ENCODE measurements at places on chromosomes 11 and 22.
A peak's percentile ranks its signal among the peaks of the same experiment; 100 is the strongest.

DNA sequence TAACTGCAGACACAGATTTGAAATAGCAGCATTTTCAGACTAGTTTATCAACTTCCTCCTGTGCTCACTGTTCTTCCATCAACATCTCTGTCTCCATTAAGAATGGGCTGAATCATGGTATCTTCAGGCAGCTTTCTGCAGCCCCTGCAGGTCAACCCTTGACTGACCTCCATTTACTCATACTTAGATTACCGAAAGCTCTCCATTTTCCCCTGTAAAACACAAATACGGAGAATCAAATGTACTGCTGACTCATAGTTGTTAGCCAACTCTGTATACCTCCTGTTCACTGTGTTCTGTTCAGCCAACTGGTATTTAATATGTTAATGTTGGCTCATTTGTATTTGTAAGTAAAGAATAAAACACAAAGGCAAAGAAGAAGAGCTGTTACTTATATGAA, 364.0 kb downstream of the CASP12 start:
- no peak for DNase-seq

DNA sequence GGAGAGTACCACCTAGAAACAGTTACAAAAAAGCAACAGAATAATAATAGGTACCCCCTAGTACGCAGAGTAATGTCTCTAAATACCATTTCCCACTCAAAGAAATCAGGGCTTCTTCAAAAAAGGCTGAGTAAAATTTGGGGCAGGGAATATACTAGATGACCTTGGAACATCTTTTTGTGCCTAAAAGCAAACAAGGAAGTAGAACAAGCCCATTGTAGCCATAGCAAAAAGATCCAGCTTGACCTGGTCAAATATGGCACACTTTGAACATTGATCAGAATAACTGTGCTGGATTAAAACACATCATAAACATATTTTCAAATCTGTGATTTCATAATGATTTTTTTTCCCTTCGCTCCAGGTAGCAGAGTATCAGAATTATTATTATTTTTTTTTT, 91.5 kb downstream of the YAP1 start:
- DNase-seq = no peak

- DNase-seq = no peak
These were observed 43.4 kb downstream of the EIF4ENIF1 start for GRCh38 chr22:31446208-31446607.

DNA sequence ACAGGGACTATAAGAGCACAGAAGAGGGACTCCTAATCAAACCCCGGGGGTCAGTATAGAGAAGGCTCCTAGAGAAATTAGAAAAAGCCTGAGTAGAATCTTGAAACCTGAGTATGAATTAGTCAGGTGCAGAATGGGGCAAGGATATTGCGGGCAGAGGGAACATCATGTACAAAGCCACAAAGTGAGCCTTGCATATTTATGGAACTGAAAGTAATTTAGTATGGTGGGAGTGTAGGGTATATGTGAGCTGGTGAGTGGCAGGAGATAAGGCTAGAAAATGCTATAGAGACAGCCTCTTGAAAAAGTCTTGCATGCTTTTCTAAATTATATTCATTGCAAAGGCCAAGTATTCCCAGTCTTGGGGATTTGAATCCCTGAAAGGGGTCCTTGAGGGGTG, 93.7 kb downstream of the STIM1 start:
- peak; percentile 68 for DNase-seq

DNA sequence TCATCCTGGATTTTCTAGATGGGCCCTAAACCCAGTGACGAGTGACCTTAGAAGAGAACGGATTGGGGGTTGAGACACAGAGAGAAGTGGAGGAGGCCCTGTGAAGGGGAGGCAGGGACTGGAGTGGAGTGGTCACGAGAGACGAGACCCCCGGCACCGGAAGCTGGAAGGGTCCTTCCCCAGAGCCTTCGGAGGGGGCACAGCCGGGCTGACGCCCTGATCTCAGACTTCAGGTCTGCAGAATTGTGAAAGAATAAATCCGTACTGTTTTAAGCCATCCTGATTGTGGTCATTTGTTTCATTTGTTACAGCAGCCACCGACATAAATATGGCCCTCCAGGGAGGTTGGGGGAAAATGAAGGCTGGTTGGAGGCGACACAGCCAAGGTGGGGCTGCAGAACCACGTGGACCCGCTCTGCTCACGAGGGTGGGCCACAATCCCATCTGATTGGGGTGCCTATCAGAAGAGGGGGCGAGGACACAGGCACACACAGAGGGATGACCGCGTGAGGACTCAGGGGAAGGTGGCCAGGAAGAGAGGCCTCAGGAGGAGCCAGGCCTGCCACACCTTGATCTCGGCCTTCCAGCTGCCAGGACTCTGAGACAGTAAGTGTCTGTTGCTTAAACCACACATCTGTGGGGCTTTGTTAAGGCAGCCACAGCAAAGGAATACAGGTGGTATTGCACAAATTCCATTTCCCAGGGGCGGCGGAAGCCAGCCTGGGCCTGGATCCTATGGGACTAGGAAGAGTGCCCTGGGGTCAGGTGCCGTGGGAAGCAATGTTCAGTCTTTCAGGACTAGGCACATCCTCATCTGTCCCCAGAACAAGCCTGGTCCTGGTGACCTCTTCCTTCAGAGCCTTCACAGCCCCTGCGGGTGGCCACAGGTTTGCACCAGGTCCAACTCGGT, 73.3 kb upstream of the SHANK2 start:
- no peak for DNase-seq

- DNase-seq = no peak
These were observed 52.7 kb downstream of the LINC01488 start for GRCh38 chr11:69534166-69534530.

- no peak for DNase-seq
These were observed 82.4 kb upstream of the RTL6 start for GRCh38 chr22:44580176-44581095.

- DNase-seq = peak; percentile 43
These were observed 5.3 kb upstream of the OR52M1 start for GRCh38 chr11:4539603-4540219.

DNA sequence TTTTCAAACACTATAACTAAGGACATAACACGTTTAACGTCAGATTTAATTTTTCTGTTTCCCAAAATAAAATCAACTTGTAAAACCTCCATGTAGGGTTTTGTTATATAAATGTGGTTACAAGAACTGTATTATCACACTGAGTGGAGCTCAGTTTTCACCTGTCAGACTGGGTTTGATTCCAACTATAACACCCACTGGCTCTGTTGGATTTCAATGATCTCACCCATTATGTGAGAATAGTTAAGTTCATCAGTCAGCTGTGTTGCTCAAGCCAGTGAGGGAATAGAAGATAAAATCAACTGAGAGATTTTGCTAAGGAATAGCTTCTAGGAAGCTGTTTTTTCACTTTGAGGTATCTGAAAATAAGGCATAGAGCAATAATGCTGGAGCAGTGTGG, 5.1 kb upstream of the OR52R1 start:
- DNase-seq = no peak

GRCh38 chr22:47245786-47246185, 483.3 kb downstream of the TBC1D22A start:
- no peak for DNase-seq

DNA sequence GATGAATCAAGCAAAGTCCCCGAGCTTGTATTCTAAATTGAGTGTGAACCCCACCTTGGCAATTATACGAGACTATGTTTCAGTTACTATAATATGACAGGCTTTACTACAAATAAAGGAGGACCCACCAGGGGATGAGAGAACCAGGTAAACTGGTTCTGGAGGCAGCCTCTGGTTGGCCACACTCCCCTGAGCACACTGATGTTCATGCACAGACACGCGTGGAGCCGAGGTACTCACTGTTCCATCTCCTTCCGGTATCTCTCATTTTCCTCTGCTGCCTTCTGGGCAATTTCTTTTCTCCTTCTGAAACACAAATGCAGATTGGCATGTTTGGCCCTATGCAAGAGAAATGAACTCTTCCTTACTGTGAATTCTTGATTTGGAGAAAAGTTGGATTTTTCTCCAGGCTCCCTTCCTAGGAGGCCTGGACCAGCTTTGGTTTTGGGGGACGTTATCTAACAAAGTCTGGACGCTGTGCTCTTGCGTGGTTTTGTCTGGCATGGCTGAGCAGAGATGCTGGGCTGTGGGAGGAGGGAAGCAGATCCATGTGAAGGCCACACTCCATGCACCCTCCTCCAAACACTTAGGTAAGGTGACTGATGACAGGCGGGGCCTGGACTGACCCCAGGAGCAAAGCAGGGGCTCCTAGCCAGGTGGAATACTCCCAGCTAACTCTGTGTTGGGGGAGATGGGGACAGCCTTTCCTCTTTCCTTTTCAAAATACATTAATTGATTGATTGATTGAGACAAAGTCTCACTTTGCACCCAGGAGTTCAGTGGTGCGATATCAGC, 22.9 kb downstream of the USH1C start:
- no peak for DNase-seq

DNA sequence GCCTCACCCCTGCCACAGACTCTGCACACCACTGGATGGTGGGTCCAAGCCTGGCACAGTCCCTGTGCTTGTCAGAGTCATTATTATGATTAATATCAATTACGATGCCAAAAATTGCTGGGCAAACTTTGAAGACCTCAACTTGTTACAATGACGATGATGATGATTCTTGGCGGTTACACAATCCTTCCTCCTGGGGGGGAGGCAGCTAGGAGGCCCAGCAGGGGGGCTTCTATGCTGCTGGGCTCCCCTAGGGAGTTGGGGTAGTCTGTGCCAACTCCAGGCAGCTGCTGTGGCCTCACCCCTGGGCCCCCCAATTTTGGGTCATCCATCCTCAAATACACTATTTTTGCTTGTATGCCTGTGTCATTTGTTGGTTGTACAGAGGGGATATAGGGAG, 12.0 kb downstream of the SLC35E4 start:
- DNase-seq = no peak

DNA sequence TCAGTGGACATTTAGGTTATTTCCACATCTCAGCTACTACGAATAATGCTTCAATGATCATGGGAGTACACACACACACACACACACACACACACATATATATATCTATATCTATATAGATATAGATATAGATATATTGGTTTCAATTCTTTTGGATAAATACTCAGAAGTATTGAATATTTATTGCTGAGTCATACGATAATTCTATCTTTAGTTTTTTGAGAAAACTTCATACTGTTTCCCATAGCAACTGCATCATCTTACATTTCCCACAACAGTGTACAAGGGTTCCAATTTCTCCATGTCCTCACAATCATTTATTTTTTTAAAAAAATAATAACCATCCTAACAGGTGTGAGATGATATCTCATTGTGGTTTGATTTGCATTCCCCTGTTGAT, 7.1 kb downstream of the OR9Q2 start:
- no peak for DNase-seq

- DNase-seq = no peak
These were observed 56.9 kb downstream of the PANX1 start for GRCh38 chr11:94185416-94186084.

GRCh38 chr11:97123237-97123636, 733.4 kb downstream of the JRKL start:
- DNase-seq = no peak

- DNase-seq = no peak
These were observed 8.2 kb upstream of the MICAL3 start for GRCh38 chr22:18032455-18033101.

GRCh38 chr11:112844517-112844916, 116.7 kb upstream of the NCAM1 start:
- no peak for DNase-seq

DNA sequence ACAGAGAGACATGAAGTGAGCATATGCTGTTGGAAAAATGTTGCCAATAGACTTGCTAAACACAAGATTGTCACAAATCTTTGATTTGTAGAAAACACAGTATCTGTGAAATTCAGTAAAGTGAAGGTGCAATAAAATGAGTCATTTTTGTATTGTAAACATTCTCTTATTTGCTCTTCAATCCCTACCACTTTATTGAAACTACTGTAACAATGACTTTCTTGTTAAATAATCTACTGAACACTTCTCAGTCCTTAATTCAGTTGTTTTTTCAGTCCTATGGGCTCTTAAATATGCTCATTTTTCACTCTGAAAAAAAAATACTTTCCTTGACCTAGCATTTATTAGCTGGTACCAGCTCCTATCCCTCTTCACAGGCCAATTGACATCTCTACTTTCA, 531.9 kb downstream of the DLG2 start:
- no peak for DNase-seq

- no peak for DNase-seq
These were observed 7.1 kb upstream of the CRYBB2 start for GRCh38 chr22:25212337-25212736.

DNA sequence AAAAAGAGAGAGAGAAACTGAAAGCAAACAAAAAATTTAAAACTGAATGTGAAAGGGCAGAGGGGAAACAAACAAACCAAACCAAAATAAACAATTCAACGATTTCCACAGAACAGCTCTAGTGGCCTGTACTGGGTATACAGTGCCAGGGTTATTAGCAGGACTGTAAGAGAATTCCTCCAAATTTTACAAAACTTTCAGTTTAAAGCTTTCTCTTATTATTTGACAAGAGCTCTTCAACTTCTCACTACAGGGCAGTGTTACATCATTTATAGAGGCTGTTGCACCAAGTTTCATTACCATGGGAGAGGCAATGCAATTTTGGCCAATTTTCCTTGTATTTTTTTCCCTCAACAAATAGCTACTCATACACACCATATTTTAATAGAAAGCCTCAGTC, 44.3 kb upstream of the CLPB start:
- no peak for DNase-seq

GRCh38 chr11:88173956-88174355, 1.3 kb downstream of the RAB38 start:
- DNase-seq = no peak

GRCh38 chr22:30426388-30427353, 1.1 kb downstream of the MTFP1 start:
- DNase-seq = peak; percentile 91

- DNase-seq = no peak
These were observed 17.9 kb downstream of the TUB start for GRCh38 chr11:8098879-8099278.

DNA sequence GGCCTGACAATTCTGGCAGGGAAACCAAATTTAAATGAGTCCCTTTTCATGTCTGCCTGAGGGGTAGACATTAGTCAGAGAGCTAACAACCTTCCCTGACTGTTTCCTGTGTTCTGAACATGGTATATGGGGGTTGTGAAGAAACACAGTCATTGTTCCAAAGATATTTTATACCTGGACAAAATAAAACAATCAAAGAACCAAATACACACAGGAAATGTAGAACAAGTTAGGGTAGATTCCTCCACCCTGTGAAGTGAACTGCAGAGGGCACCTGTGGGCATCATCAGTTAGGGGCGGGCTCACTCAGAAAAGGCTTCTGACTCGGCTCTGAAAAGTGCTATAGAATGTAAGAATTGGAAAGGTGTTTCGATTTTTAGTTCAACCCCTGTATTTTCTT, 231.9 kb upstream of the CADM1 start:
- DNase-seq = no peak
